ENCODE measurements at places on chromosomes 3 and 15.

DNA sequence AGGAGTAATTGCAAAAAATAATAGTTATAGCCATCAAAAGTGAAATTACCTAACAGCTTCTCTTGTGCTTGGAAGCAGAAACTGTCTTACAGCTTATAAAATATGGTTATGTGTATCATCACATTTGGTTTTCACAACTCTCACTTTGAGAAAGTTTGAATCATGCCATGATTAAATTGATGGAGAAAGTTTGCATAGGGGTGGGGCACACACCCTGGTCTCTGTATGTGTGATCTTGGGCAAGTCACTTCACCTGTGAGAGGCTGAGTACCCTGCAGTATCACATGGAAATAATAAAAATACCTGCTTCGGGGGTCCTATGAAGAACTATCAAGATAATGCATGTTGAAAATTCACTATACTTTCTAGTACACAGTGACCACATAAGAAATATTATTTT is 471.4 kb downstream of the RAP2B start:
- DNase-seq, result no peak

DNA sequence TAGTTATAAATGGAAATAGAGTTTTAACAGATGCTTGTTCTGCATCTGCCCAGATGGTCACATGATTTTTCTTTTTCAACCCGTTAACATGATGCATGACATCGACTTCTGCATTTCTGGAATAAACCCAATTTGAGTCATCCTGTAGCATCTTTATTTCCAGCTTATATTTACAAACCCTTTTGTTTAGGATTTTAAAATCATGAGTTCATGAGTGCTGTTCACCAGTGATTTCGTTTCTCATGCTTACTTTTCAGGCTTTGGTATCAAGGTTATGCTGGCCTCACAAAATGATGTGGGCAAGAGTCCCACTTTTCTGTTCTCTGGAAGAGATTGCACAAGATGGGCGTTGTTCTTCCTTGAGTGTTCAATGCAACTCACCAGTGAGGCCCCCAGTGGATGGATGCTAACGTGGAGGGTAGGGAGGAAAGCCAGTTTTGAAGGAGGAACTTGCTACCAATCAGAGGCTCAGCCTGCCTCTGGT is 5.2 kb downstream of the HRH1 start:
- DNase-seq, result no peak

DNA sequence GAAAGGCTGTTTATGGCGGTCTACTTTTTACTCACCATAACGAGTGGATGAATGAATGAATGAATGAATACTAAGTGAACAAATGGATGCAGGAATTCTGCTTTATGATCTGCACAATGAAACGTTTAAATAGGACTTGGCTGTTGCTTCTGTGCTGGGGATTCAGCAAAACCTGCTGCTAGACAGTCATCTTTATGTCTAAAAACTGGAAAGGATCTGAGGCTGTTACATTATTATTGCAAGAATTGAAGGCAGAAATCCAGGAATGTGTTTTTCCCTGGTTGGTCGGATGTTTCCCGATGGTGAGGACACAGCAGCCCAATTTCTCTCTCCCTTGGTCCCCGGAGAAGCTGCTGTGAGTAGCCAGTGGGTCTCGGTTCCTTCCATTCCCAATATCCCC is 94.2 kb downstream of the GABRG3 start:
- no peak for DNase-seq

GRCh38 chr3:8629151-8630021 is 15.2 kb downstream of the SSUH2 start:
- DNase-seq, result peak; percentile 43

- no peak for DNase-seq
These were observed 62.6 kb downstream of the AP4E1 start for GRCh38 chr15:50971115-50971514.

DNA sequence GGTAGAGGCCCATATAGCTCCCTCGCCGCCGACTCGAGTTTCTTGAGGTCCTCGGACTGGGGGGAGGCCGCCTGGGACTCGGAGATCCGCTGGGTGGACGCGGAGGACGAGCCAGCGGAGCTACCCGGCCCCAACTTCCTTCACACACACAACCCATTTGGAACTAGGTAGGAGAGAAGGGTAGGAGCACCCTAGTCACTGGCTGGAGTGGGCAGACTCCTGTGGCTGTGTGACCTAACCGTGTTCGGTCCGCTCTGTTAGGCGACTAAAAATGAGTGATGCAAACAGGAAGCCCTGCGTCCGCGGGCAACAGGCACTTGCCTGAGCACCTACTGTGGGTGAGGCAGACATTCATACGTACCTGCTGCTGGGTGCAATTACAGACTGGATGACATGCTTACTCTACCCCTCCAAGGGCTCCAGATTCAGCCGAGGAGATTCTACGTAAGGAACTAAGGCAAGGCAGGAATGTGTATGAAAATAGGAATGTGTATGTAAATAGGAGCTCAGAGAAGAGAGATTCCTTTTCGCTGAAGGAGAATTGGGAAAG is 4.6 kb upstream of the SIN3A start:
- peak; percentile 69 for DNase-seq

DNA sequence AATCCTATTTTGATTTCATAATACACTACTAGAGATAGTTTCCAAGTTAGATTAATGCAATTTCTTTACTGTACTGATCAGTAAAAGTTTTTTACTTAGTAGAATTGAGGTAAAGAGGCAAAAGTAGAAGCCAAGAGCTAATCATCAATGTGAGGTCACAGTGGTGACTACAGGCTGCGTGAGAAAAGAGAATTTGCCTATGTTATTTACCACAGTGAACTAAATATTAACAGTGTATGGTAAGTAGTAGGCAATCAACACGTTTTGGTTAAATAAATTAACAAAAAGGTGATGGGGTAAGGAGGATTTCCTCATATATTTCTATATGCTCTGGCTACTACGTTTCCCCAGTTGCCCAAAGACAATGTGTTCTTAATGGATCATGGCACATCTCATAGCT is 202.2 kb upstream of the CMC1 start:
- DNase-seq, result no peak

DNA sequence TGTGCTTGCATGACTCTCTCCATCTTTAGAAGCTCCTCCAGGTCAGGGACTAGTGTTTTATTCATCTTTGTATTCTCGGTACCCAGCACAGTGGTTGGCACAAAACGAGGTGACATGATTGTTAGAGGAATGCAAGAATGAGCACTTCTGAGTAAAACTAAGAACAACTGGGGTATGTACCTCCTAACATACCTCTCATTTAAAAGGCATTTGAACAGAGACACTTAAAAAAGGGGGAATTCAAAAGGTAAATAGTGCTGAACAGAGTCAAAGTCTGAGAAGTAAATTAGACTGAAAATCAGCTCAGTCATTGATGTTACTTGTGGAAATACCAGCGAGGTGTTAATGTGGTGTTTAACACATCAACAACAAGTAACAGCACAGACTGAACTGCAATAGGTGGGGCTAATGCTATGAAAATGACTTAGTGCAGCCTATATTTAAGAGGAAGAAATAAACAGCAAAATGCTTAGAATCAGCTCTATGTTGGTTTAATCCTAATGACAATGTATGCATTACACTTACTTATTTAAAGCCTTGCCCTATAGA is 102.4 kb downstream of the TMCO5A start:
- DNase-seq, result no peak

DNA sequence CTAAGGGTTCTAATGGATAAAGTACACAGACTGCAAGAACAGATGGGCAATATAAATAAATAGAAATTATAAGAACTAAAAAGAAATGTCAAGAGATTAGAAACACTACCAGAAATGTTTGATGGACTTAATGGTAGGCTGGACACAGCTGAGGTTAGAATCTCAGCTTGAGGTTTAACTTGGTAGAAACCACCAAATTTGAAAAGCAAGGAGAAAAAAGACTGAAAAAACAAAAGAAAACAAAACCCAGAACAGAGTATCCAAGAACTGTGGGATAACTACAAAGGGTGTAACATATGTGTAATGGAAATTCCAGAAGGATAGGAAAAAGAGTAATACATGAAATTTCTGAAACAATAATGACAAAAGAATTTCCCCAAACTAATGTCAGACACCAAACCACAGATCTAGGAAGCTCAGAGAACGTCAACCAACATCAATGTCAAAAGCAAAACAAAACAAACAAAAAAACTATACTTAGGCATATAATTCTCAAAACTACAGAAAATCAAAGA is 35.0 kb downstream of the RFX7 start:
- DNase-seq, result no peak

DNA sequence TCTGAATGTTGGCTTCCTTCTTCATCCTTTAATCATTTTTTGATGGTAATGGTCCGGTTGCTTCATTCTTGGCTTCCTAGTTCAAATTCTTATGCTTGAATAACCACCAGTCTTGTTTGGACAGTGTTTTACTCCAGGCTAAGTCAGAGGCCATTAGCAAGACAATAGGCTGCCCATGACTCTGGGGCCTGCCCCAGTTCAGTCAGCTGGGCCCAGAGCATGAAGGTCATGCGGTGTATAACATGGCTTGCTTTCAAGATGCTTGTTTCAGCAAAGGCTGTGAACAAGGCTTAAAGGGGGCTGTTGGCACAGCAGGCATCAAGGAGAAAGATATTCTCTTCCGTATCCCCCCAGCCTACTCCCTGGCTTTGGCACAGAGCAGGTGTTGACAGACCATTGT is 13.7 kb downstream of the TM4SF18 start:
- no peak for DNase-seq

DNA sequence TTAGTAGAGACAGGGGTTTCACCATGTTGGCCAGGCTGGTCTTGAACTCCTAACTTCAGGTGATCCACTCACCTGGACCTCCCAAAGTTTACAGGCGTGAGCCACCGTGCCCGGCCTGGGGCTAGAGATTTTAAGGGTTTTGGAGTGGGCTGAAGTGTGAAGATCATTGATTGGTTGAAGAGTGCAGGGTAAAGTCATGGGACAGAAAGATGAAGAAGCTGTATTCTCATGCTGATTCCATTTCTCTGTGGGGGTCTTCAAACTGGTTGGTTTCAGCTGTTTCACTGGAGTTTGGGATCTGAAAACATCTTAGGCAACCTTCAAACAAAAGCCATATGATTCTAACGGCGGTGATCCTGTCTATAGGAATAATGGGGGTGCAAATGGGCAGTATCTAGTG is 52.1 kb downstream of the GATM start:
- no peak for DNase-seq

DNA sequence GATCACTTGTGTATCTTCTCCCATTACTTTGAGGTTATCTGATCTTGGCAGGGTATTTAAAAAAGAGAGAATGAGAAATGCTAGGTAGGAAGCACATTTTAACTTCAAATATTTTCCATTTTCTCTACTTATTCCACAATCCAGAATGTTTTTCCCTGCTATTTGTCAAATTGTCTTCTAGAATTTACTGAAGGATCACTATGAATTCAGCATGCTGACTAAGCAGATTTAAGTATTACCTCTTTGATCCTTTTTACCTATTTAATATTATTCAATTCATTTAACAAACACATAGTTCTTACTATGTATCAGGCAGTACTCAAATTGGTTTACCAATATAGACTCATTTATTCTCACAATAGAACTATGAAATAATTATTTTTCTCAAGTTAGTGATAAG is 463.4 kb upstream of the ARL6 start:
- no peak for DNase-seq

GRCh38 chr3:57910990-57911389 is 97.2 kb upstream of the FLNB start:
- DNase-seq, result no peak

DNA sequence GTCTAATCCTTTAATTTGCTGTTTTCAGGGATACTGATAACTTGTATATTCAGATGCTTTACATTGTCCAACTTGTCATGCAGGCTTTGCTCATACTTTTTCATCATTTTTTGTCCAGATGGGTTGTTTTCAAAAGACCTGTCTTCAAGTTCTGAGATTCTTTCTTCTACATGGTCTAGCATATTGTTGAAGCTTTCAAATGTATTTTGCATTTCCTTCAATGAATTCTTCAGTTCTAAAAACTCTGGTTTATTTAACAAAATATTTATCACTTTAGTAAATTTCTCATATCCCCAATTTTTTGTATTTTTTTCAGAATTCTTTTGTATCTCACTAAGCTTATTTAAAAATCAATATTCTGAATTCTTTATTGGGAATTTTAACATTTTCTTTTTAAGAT is 388.3 kb upstream of the IL12A start:
- DNase-seq, result no peak

GRCh38 chr3:112020674-112021085 is 13.9 kb upstream of the TMPRSS7 start:
- peak; percentile 94 for DNase-seq

GRCh38 chr3:47645551-47645950 is 66.9 kb upstream of the CSPG5 start:
- no peak for DNase-seq

DNA sequence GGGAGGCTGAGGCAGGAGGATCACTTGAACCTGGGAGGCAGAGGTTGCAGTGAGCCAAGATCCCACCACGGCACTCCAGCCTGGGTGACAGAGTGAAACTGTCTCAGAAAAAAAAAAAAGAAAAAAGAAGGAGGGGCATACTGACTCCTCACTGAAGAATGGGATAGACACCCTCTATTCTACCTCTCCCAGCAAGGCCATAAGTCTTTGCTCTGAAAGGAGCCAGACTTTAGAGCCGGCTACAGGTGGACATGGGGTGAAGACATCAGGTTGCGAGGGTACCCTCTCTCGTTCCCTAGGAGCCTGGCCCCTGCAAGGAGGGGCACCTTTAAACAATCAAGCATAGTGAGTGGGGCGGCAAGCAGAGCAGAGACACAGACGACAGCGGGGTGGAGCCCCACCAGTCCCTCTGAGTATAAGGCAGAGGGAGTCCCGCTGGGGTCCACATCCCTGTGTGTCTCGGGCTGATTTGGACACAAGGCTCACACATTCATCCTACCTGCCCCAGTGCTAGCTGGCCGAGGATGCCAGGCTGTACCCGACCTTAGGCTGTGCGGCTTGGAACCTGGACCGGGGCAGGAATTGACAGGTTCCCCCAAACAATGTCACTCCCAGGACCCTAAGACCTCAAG is 1.1 kb downstream of the GRAMD2A start:
- no peak for DNase-seq

- no peak for DNase-seq
These were observed 46.8 kb downstream of the LSM3 start for GRCh38 chr3:14225421-14225820.

DNA sequence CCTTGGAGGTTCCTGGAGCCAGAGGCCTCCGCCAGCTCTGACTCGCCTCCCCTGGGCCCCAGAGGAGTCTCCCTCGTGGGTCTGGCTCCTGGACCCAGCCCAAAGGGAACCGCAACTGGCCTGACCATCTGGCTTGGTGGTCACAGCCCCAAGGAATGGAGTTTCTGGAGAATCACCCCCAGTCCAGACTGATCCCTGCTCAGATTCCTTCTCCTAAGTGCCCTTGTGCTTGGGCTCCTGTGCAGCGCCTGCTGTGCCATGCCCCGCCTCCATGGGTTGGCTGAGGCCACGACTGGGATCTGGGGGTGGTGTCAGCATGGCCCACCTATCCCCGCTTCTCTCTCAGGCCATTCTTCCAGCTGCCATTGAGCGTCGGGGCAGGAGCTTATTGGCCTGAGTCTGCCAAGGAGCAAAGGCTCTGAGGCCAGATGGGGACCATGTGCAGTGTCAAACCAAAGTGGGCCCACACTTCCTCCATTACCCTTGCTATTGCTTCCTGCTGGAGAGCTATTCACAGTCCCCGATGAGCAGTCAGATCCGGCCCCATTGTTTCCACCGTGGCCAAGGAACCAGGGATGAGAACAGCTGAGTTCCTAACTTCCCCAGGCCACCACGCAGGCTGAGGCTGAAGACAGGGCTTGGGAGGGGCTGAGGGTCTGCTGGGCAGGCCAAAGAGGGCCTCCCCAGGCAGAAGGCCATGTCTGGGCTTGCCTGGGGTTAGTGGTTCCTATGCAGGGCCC is 19.0 kb downstream of the CSPG4 start:
- DNase-seq, result no peak

Measured in kidney glomerular epithelial cell (primary cell).